A549 treated with Mapracorat at 1 μM for 4 hours (cell line): ENCODE measurements at places on chromosomes 16 and 17. TPM values are rescaled to one million over a fixed set of nuclear protein-coding genes. Genes with fewer than 3 reads are reported as not detected.

Gene MYO15B
- 33.3 to 67.7 TPM (median 52.9 TPM) in 5 replicates for total RNA-seq

Gene TMEM100
- 0.15 TPM in 1 of 5 replicates, not detected in the others for total RNA-seq

Gene NLRC3
- 0.04 to 0.09 TPM (median 0.06 TPM) in 3 of 5 replicates, not detected in the others for total RNA-seq

Gene PRSS21
- 0.14 to 0.34 TPM (median 0.28 TPM) in 3 of 5 replicates, not detected in the others for total RNA-seq

Gene DUS2
- 14.5 to 17.1 TPM (median 16.6 TPM) in 5 replicates for total RNA-seq

Gene CCL1
- total RNA-seq: not detected in 5 replicates

Gene SP6
- 3.9 to 5.4 TPM (median 4.4 TPM) in 5 replicates for total RNA-seq

Gene TGFB1I1
- total RNA-seq: 38.0 to 61.9 TPM (median 53.0 TPM) in 5 replicates

Gene CEP295NL
- 0.18 to 0.58 TPM (median 0.27 TPM) in 5 replicates for total RNA-seq

Gene LLGL1
- total RNA-seq: 10.8 to 16.8 TPM (median 16.2 TPM) in 5 replicates

Gene TNP2
- total RNA-seq: not detected in 5 replicates
